ENCODE measurements at places on chromosomes 2 and 18.
A peak's percentile ranks its signal among the peaks of the same experiment; 100 is the strongest.

DNA sequence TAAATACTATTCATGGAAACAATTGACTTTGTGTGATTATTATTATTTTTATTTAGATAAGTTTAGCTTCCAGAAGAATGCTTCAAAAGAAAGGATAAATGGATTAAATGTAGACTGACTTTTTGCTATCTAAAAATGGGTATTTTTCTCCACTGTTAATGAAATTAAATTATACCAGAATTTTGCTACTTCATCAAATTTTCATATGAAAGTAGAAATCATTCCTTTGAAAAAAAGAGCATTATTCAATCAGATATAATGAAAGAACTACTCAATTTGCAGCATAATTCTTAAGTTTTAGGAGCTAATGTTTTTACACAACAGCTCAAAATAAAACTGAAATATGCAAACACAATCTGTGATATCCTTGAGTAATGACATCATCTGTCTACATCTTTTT lies 1424.6 kb downstream of the DPP10 start:
- no peak for DNase-seq

GRCh38 chr2:168149986-168150385 lies 97.4 kb downstream of the STK39 start:
- no peak for DNase-seq

GRCh38 chr18:3688690-3689089 lies 238.7 kb downstream of the TGIF1 start:
- DNase-seq, result no peak

GRCh38 chr2:131093006-131093695 lies at the start of gene FAM168B:
TSS of gene FAM168B (minus strand) at chr2:131093460. CDS start at chr2:131082646, 10,814 bp downstream.
- DNase-seq, result peak; percentile 87

- DNase-seq, result no peak
Measured at GRCh38 chr18:77058290-77058835, 74.2 kb downstream of the MBP start.

DNA sequence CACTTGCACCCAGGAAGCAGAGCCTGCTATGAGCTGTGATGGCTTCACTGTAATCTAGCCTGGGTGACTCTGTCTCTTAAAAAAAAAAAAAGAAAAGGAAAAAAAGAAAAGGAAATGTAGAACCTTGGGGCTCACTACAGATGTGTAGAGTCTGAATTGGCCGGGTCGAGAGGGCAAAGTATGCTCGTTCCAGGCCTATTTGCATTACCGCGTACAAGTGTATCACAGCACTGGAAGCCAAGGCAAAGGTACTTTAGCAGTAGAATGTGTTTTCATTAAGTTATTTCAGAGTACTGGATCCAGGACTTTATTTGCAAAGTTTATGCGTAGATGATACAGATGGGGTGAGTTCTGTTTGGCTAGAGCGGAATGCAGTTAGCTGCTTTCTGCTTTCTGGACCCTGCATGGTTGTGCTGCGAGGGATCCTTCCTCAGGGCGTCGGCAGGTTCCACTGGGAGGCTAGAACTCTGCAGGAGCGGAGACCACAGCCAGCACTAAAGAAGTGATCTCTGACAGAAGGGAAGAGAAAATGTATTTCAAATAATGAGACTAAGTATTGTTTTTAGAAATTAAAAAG lies 51.8 kb downstream of the LDLRAD4 start:
- DNase-seq, result no peak

DNA sequence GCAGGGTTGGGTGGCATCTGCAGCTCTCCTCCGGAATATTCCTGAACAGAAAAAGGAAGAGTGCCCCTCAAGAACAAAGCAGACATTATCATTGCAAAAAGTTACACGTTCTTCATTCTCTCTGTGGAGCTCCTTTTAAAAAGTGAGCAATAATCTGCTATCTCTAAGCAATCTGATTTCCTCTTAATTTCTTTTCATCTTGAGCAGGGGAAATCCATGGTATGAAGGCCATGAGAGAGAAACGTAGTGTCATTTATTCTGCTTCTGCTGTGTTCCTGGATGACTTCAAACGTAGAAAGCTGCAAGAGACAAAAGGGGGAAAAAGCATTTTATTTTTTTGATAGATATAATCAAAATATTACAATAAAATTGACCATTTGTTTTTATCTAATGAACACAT lies 16.9 kb downstream of the SMIM21 start:
- no peak for DNase-seq

- DNase-seq, result no peak
Measured at GRCh38 chr2:240418311-240418710, 17.2 kb upstream of the GPC1 start.

- DNase-seq, result peak; percentile 88
Measured at GRCh38 chr18:48410095-48410920, 1.1 kb upstream of the ZBTB7C start.

DNA sequence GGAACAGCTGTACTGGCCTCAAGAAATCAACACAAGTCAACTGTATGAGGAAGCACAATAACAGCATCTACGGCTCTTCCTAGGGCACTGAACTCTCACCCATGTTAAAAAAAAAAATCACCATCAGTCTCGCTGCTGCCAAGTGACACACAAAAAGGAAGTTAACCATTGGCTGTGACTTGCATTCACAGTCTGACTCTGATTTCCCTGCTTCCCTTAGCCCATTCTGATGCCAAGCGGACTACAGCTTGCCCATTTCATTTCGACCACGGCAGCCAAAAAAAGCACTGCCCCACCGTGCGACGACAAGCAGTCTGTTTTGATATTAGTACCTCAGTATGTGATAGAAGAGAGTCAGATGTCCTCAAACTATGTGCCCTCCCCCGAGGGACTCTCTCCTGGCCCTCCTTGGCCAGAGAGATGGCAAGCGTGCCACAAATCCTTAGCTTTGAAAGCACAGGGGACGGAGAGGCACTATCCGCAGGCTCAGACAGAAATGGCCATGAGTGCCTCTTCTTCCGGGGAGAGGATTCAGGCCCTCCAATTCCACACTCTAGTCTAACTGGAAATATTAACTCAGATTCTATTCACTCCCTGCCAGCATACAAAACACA lies 250.0 kb downstream of the TCF4 start:
- no peak for DNase-seq

DNA sequence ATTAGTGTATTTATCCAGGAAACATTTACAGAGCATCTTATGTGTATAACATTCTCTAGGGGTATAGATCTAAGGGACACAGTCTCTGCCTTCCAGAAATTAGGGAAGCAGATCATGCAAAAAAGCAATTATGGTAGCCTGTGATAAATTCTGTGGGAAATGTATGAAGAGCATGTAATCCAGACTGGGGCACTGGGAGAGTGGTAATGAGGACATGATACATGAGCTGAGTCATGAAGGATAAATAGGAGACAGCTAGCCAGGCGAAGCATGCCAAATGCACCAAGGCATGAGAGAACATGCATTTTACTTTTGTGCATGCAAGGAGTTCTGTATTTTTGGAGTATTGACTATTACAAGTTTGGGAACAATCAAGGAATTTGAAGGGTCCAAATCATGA lies 8.9 kb upstream of the RPRM start:
- DNase-seq, result no peak

- no peak for DNase-seq
Measured at GRCh38 chr18:55275039-55275901, 312.7 kb downstream of the TCF4 start.

DNA sequence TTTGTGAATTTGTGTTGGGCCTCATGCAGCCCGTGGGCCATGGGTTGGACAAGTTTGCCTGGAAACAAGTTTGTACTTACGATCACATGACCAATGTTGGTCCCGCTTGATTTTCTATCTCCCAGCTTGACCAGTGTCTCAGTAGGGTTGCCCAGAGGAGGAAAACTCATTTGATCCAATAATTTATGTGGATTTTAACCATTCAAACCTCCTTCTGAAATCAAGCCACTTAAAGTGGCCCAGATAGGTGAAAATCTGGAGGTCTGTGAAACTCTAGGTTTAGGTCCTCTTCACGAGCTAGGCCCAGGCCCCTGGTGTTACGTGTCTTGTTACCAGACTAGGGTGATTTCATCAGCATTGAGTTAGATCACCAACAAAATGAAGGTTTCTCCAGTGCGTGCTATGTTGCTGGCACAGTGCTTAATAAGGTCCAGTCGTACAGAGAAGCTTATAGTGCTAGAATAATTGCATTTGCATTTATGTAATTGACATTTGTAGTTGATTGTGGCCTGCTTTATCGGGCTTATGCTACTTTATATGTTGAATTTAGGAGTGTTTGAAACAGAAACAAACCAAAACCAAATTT lies 4.4 kb downstream of the ACTR2 start:
- DNase-seq, result no peak

- DNase-seq, result peak; percentile 29
Measured at GRCh38 chr2:174012347-174013314, 47.5 kb upstream of the SP3 start.

DNA sequence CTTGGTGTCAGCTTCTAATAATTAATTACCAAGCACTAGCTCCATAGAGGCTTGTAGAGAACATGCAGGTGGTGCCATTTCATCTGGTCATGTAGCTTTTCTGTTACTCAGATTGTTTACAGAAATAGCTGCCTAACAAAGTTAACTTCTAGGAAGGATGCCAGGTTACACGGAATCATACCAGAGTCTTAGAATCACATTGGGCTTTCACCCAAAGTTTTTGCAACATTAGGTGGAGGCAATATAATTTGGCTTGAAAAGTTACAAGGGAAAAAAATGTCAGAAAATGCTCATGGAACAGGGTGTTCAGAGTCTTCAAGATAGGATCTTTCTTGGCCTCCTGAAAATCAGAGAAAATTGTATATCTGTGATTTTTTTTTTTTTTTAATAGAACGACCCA lies 135.6 kb downstream of the ARHGAP15 start:
- DNase-seq, result no peak

- DNase-seq, result no peak
Measured at GRCh38 chr2:99338029-99338585, 918 bp downstream of the EIF5B start.

DNA sequence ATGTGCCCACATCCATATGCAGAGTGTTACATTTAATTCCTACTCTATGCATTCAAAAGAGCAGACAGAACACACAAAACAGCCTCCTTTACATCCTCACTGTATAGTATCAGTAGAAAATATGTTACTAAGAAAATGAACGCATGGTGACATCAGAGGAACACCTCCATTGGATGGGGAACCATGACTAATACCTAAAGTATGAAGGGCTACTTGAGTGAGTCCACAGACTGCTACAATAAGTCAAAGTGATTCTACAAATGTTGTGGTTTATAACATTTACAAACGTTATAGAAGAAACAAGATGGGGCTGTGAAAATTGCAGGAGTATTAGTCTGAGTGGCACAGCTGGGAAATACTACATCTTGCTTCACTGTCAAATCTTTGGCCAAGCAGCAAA lies 1830.9 kb upstream of the PIK3C3 start:
- DNase-seq, result no peak

DNA sequence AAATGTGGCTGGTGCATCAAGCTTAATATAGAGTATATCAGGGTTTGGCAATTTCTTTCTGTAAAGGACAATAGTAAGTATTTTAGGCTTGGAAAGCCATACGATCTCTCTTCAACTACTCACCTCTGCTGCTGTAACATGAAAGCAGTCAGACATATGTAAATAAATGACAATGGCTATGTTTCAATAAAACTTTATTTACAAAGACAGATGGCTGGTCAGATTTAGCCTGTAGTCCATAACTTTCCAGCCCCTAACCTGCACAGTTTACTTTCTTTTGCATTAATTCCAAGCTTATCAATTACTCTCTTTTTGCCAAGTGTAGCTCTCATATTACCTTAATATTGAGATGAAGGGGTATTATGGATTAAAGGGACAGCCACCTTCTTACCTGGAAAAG lies 83.1 kb downstream of the LRATD1 start:
- no peak for DNase-seq

GRCh38 chr18:70288851-70289328 lies at the start of gene SOCS6:
TSS of gene SOCS6 (plus strand) at chr18:70289045. CDS start at chr18:70324669, 35,624 bp downstream.
- DNase-seq, result no peak

DNA sequence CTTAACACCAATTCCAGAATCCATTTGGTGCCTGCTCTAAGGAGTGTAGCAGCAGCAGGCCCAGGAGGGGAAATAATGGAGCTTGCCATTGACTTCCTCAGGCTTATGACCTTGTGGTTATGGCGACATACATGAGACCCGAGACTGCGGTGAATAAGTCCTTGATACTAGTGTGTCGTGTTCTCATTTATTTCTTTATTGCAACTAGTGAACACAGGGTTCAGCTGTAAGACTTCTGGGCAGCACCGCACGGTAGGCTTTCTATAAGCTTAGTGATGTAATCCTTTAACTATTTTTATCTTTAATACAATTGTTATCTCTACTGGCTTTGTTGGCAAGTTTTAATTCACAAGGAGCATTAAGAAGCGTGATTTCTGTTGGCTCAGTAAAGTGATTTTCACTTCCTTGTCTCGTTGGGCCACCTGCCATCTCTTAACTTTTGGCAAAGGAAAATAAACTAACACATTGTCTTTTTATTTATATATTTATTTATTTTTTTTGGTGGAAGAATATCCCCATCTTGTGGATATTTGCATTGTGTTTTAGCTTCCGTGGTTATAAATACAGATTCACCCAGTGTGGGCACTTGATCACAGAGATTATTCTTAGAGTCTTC lies 139.8 kb downstream of the LTBP1 start:
- DNase-seq, result no peak

- DNase-seq, result no peak
Measured at GRCh38 chr18:68833756-68834155, 35.9 kb downstream of the CCDC102B start.

- no peak for DNase-seq
Measured at GRCh38 chr2:135785032-135785431, 43.4 kb downstream of the UBXN4 start.

GRCh38 chr2:64331849-64332699 lies 121.9 kb upstream of the LGALSL start:
- DNase-seq, result no peak

GRCh38 chr18:9973470-9973869 lies 59.7 kb downstream of the VAPA start:
- no peak for DNase-seq

- DNase-seq, result peak; percentile 79
Measured at GRCh38 chr2:217886720-217887309, 116.0 kb downstream of the TNS1 start.

- no peak for DNase-seq
Measured at GRCh38 chr2:239158641-239159475, 242.0 kb downstream of the HDAC4 start.

GRCh38 chr2:235939471-235939870 lies 228.7 kb downstream of the GBX2 start:
- DNase-seq, result no peak

DNA sequence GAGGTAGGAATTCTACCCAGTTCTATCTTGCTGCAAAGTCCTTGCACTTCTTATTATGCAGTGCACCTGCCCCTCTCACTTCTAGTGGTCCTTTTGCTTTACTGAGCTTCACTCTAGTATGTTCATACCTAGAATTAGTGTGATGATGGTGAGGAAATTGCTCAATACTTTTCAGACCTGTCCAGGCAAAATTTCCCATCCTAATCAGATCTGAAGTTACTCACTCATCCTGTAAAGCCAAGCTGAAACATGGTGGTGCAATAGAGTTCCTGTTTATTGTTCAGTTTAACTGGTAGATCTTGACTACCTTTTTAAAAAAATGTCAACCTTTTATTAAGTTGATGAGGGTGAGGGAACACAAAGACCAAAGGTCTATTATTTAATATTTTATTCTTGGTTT lies 12.6 kb upstream of the FIGN start:
- DNase-seq, result no peak

All from stimulated activated CD4-positive, alpha-beta T cell treated with anti-CD3 and anti-CD28 coated beads, Interleukin-2, amount 100 ng/mL, for 24 hours (primary cell).